Femur (tissue), 1 donor: ENCODE measurements at places on chromosomes 3 and 15.

- DNase-seq = no peak
Measured at GRCh38 chr3:115651087-115651486, 27.8 kb downstream of the GAP43 start.

DNA sequence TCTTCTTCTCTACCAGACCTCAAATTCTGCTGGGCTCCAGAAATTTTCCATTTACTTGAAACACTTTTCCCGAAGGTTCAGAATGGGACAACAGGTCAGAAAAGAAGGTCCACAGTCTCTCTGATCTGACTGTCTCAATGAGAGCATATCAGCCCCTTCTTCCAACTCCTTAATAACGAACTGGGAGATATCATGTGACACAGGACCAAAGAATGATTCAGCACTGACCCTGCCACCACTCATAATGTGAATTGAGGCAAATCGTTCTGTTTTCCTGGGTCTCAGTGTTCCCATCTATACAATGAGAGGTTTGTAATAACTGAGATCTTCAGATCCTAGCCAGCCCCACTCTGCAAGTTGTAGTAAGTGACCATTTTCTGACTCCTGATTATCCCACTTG, 500.5 kb downstream of the NTRK3 start:
- no peak for DNase-seq

DNA sequence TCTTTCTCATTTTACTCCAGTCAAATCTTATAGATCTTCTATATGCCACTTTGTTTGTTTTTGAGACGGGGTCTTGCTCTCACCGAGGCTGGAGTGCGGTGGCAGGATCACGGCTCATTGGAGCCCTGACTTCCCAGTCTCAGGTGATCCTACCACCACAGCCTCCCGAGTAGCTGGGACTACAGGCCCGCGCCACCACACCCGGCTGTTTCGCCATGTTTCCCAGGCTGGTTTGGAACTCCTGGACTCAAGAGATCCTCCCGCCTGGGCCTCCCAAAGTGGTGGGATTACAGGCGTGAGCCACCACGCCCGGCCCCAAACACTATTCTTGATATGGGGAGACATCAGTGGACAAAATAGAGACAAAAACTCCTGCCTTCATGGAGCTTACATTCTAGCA, 927 bp upstream of the TFDP2 start:
- no peak for DNase-seq

- DNase-seq = no peak
Measured at GRCh38 chr3:71903936-71904335, 119.0 kb upstream of the PROK2 start.

- DNase-seq = no peak
Measured at GRCh38 chr15:24861014-24861690, 93.6 kb upstream of the SNRPN start.

GRCh38 chr15:60651101-60651500, 172.2 kb upstream of the ICE2 start:
- DNase-seq = no peak

- DNase-seq = no peak
Measured at GRCh38 chr3:147393261-147393942, 12.9 kb downstream of the ZIC4 start.

- peak; percentile 72 for DNase-seq
Measured at GRCh38 chr3:184016811-184017671, 643 bp downstream of the ABCC5 start.

DNA sequence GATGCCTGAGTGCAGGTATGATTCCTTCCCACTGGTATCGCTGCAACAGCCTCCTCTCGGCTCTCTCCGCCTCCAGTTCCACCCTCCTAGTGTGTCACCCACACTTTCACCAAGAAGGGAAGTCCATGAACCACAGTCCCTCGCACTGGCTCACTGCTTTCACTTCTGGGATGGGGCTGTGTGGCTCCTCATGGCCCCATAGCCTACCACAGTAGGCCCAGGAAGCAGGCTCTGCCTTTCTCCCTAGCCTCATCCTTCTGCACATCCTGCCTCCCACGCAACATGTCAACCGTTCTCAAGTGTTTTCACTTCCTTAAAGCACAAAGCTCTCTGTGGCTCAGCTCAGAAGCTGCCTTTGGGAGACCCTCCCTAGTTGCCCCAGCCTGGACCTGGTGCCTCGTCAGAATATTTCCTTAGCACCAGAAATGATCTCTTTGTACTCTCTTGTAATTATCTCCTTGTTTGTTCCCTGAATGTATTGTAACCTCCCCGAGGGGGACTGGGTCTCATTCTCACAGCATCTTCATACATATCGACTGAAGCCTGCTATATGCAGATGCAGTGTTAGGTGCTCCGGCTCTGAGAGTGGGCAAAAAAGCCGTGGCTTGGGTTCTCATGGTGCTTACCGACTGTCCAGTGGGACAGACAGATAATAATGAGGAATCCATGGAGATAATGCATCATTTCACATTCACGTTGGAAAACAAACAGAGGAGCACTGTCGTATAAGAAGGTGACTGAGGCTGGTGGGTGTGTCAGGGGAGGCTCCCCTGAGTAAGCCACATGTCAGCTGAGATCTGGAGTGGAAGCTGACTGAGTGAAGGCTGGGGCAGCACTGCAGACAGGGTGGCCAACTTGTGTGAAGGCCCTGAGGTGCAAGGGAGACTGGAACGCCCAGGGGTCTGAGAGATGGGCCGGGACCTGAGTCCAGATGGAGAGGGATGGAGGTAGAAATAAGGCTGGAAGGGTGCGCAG, 107.1 kb downstream of the DGKG start:
- peak; percentile 32 for DNase-seq

- DNase-seq = no peak
Measured at GRCh38 chr3:150975992-150976368, 3.5 kb upstream of the CLRN1 start.

GRCh38 chr15:85832394-85832793, 37.7 kb upstream of the KLHL25 start:
- no peak for DNase-seq

- DNase-seq = no peak
Measured at GRCh38 chr3:72001758-72002157, 216.8 kb upstream of the PROK2 start.

GRCh38 chr15:39869254-39869653, 50.8 kb downstream of the GPR176 start:
- DNase-seq = no peak

DNA sequence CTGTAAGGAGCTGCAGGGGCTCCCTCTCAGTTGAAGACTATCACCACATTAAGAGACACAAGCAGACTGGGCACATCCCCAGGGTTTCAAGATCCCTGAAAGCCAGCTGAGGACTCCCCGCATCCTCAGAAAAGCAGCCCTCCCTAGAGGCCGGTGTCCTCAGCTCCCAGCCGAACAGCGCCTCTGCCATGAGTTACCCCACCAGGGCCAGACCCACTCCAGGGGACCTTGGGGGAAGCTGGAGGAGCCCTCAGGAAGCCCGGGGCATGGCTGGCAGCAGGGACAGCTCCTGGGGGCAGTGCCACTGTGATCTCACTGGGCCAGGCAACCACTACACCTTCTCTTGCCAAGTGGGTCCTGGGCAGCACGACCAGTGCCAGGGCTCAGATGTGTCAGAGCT, 8.1 kb downstream of the KLF15 start:
- DNase-seq = peak; percentile 10

GRCh38 chr15:59292442-59293151, 80.1 kb downstream of the MYO1E start:
- DNase-seq = no peak

DNA sequence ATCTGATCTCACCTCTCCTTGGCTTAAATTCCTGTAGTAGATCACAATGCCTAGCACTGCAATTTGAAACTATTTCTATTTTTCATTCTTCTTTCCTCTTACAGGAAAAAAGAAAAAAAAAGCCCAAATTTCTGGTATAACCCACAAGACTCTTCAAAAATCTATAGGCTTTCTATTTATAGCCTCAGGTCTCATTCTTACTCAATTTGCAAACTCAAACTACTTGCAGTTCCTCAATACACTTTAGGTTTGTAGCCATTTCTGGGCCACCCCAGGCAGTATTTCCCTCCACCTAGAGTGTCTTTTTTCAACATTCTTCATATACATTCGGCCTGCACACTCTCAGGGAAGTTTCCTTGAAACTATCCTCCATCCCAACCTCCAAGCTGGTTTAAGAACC, 169.0 kb downstream of the TBC1D5 start:
- DNase-seq = no peak

DNA sequence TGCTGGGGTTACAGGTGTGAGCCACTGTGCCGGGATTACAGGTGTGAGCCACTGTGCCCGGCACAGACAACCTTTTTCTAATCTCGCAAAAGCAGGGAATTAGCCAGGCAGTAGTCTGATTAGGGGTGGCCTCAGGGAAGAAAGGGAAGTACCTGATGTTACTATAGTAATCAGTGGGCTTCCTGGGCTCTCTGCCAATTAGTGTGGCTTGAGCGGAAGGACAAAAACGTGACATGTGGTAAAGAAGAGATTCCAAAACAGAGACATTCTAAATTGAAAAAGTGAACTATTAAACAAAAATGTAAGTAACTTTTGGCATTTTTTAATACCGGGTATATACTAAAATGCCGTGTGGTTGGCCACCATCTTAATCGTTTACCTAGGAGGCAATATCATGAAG, 48.1 kb downstream of the CFAP20DC start:
- DNase-seq = no peak

DNA sequence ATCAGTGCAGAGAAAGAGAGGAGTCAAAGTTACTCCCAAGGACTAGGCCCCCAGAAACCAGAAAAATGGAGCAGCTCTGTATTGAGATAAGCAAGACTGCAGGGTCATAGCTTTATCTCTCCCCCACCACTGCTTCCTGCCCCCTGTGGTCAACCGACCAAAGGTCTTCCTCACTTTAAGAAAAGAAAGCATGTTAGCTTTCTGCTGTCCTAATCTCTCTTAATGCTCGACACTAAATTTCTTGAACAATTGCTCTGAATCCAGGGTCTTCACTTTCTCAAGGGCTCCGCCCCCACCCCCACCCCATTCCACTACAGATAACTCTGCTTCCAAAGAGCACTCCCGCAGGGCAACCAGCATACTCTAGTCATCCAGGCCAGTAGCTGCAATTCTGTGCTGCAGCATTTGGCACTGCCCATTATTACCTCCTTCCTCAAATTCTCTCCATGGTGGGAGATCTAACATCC, 31.9 kb downstream of the TNIK start:
- DNase-seq = no peak

GRCh38 chr3:137764001-137764433, at the start of gene SOX14:
TSS of gene SOX14 (plus strand) at chr3:137764315. CDS start at chr3:137764785, 470 bp downstream.
- no peak for DNase-seq

DNA sequence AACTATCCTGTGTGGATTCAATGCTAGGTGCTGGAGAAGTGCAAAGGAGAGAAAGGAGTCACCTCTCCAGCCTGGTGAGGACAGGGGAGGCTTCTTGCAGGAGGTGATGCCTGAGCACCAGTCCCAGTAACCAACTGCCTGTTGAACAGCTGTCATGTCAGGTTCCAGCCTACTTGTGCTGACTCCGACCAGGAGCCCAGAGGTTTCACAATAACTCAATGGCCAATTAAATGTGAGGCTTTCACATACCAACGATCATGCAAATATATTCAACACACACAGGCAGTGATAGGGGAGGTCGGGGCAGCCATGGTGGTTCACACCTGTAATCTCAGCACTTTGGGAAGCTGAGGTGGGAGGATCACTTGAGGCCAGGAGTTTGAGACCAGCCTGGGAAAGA, 7.7 kb downstream of the SORD start:
- DNase-seq = no peak

DNA sequence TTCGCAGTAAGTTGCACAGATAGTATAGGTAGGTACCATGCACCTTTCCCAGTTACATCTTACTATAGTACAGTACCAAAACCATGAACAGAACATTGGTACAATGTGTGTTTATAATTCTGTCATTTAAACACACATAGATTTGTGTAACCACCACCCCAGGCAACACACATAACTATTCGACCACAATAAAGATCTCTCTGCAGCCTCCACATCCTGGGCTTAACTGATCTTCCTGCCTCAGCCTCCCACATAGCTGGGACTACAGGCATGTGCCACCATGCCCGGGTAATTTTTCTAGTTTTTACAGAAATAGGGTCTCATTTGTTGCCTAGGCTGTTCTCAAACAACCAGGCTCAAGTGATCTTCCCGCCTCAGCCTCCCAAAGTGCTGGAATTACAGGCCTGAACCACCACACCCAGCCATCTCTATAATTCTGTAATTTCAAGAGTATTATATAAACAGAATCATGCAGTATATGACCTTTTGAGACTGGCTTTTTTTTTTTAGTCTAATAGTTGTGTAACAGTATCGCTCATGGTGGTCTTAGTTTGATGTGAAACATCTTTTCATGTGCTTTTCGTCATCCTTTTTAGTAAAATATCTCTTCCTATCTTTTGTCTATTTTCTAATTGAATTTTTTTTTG, 13.3 kb upstream of the TMF1 start:
- no peak for DNase-seq

GRCh38 chr3:142274908-142275307, 49.5 kb upstream of the GK5 start:
- DNase-seq = no peak

DNA sequence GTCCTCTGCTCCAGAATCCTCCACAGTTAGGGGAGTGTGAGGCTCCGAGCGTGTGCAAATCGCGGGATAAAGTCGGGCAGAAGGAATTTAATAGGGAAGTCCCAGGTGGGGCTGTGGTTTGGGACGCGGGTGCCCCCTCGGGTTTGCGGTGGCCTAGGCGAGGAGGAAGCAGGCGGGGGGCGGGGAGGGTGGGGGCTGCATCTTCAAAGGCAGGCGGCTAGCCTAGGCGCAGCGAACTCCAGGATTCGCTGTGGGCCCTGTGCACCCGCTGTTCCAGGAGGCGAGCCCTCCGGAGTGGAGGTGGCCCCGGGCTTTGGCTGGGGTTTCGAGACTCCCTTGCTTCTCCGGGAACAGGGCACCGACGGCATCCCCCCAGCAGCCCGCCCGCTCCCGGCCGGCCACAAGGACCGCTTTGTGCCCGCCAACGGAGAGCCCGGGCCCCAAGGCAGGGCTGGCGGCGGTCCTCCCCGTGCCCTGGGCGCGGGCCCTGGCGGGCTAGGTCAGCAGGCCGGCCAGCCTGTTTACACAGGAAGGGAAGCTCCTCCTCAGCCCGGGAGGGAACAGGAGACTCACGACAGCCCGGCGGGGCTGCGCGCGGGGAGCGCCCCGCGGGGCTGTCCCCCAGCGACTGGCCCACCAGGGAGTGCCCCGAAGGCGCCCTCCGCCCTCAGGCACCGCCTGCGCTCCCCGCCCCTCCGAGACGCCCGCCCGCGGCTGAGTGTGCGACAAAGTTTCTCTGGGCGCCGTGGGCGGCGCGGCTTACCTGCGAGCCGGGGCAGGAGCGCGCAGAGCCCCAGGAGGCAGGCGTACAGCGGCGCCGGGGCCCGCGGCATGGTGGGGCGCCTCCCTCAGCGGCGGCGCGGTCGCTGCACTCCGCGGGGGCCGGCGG, 753 bp downstream of the ITGB5 start:
- DNase-seq = peak; percentile 54

DNA sequence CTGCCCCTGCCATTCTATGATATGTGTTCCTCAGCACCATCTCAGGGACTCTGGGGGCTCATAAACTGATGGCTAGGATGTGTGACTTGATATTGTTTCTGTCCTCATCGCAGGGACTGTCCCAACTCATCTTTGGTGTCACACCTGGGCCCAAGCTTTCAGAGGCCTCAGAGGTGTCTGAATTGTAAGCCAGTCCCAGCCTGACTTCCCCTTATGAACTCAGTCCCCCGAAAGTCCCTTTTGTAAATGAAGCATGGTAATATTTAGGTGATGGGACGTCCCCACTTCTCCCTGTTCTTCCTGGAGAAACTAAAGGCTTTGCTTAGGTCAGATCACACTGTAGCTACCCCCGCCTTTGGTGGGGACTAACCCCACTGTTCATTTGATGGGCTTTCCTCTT, 142.4 kb upstream of the TLE3 start:
- DNase-seq = no peak

- no peak for DNase-seq
Measured at GRCh38 chr3:69696367-69696766, 42.9 kb upstream of the MITF start.

- no peak for DNase-seq
Measured at GRCh38 chr3:50604110-50604621, 7.4 kb downstream of the CISH start.
